Hippocampal formation (tissue), 2 donors: ENCODE measurements at places on chromosomes 6 and 20.

- peak; percentile 2 for DNase-seq
Observed at GRCh38 chr20:7094438-7094997, 327.0 kb downstream of the BMP2 start.

DNA sequence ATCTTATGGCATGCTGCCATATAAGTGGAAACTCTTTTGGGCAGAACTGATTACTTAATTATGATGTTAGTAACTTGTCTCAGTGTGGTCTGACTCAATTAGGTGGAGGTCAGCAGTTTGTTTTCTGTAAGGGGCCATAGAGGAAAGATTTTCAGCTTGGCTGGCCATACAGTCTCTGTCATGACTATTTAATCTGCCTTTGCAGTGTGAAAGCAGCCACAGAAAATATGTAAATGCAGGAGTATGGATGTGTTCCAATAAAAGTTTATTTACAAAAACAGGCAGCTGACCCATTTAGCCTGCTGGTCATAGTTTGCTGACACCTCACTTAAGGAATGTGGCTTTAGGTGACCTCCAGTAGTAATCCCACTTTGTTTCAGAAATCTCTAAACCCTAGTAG lies 700.7 kb downstream of the EPM2A start:
- no peak for DNase-seq

- DNase-seq, result no peak
Observed at GRCh38 chr6:138378463-138378862, 758 bp downstream of the SMIM28 start.

DNA sequence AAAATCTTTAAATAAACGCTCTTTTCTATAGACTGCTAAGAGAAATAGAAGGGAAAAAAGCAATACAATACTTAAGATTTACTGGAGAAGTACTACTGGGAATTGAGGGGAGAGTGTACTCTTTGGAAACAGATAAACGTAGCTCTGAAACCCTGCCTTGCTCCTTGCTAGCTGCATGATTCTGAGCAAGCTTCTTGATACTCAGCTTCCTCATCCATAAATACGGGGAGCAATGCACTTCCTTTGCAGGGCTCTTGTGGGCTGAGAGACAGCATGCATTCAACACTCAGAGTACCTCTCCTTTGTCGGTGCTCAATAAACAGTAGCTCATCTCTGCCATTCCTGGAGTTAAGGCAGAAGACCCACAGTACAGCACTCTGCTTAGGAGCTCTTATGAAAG lies 159.7 kb downstream of the BTBD9 start:
- no peak for DNase-seq

GRCh38 chr6:16040628-16040974 lies 88.3 kb upstream of the MYLIP start:
- no peak for DNase-seq

DNA sequence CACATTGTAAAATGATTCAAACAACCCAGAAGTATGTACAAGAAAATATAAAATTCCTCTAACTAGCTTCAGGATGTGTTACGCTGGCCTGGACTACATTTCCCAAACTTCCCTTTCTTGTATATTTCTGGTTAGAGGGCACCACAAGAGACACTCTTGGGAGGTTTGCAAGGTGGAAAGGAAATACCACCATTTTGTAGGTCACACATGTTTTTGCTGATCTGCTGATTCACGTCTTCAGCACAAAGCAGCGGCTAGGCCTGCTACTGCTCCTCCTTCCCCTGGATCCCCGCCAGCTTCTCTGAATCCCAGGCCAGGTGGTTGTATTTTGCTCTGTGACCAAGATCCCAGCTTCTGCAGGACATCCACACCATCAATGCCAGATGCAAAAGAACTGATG lies 104.2 kb downstream of the AGPAT4 start:
- no peak for DNase-seq

DNA sequence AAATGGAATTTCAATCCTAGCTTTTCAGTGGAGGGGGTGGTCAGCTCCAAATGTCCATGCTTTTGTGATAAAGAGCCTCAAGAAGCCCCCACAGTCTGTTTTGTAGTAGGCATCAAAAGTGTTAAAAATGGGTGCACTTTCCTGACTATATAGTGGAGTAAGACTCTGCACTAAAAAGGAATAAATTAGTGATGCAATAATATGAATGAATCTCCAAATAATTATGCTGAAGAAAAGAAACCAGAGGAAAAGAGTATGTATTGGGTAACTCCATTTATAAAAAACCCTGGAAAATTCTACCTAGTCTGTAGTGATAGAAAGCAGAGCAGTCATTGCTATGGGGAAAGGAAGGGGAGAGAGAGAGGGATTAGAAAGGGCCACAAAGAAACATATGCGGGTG lies 310.4 kb upstream of the SUPT3H start:
- no peak for DNase-seq

DNA sequence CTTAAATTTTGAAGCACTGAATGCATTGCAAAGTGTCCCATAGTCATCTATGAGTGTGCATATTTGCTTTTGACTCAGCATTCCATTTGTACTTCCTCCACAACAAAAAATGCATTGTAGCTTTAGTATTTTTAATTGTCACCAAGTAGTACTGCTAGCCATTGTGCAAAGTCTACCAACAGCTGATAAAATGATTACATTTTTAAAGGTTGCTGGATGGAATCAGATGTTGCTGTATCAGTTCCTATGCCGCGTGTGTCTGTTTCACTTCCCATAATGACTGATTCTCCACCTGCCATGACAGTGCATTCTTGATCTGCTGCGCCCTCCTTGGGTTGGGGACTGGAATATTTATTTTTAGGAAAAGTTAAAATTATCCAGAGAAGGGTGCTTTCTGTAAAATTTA lies 41.2 kb downstream of the SLX4IP start:
- DNase-seq, result no peak

- peak; percentile 26 for DNase-seq
Observed at GRCh38 chr20:23435626-23436539, 3.6 kb upstream of the CSTL1 start.

DNA sequence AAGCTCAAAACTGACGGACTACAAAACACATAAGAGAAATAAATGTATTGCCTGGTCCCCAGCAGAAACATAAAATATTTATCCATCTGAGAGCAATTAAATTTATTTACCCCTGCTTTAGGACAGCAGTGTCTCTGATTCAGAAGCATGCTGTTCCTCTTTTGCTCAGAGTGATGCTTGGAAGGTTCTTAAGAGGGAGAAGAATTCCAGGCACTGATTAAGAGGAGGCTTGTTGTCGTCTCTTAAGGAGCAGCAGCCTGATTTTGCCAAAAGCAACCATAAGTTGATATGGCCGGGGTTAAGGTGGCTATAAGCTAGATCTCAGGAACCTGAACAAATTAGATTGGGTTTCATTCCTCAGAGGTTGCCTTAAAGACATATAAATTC lies 25.8 kb downstream of the CAP2 start:
- DNase-seq, result no peak
